Endothelial cell (in vitro differentiated cells): ENCODE measurements at places on chromosomes 2 and 18.

DNA sequence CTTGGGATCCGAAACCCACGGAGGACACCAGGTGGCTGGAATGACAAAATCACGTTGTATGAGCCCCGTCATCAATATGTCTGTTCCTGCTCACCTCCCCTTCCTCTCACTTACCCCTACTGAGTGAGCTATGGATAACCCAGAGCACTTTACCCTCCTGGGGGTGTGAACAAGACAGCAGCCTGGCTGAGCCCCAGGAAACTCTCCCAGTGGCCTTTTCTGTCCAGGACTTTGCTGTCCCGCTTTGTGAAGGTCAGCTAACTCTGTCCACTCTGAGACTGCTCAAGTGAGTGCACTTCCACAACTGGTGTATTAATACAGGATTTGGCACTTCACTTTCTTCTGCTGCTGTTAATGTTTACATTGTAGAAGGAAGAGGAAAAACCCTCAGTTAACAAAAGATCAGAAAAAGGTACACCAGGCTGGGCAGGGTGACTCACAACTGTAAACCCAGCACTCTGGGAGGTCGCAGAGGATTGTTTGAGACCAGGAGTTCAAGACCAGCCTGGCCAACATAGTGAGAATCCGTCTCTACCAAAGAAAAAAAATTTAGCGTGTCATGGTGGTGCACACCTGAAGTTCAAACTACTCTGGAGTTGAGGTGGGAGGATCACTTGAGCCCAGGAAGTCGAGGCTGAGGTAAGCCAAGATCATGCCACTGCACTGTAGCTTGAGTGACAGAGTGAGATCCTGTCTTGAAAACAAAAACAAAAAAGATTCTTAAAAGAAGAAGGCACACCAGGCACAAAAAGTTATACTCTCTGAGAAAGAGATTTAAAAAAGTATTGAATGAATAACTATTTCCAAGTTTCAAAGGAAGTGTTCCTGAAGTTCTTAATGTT, 90.3 kb downstream of the CLHC1 start:
- no peak for DNase-seq

DNA sequence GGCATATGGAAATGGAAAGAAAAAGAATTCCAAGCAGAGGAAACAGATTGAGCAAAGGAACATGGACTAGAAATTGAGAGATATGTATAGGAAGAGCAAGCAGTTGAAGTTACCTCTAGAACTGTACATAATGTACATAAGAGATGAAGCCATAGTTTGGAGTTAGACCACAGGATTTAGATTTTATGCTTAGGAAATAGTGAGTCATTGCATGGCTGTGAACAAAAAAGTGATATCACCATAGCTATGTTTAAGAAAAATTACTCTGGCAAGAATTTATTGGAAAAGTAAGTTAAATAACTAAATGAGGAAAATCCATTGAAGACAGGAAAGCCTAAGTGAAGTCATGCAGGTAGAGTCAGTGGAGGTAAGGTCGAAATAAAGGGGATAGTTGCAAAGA, 99.4 kb upstream of the GALNT5 start:
- no peak for DNase-seq

- no peak for DNase-seq
Observed at GRCh38 chr2:88810017-88810416, 118.5 kb downstream of the RPIA start.

- no peak for DNase-seq
Observed at GRCh38 chr18:69217196-69218000, 183.3 kb upstream of the DOK6 start.

DNA sequence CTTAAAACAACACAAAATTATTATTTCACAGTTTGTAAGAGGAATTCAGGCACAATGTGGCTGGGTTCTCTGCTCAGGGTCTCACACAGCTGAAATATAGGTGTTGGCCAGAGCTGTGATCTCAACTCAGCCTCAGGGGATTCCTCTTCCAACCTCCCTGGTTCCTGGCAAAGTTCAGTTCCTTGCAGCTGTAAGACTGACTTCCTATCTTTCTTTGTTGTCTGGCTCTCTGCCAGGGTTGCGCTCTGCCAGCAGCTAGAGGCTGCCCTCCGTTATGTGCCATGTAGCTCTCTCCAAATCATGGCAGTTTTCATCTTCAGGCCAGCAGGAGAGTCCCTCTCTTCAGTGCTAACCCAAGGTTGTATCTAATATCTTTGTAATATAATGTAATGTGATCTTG, 272.5 kb upstream of the KCNJ3 start:
- DNase-seq = peak; percentile 7

DNA sequence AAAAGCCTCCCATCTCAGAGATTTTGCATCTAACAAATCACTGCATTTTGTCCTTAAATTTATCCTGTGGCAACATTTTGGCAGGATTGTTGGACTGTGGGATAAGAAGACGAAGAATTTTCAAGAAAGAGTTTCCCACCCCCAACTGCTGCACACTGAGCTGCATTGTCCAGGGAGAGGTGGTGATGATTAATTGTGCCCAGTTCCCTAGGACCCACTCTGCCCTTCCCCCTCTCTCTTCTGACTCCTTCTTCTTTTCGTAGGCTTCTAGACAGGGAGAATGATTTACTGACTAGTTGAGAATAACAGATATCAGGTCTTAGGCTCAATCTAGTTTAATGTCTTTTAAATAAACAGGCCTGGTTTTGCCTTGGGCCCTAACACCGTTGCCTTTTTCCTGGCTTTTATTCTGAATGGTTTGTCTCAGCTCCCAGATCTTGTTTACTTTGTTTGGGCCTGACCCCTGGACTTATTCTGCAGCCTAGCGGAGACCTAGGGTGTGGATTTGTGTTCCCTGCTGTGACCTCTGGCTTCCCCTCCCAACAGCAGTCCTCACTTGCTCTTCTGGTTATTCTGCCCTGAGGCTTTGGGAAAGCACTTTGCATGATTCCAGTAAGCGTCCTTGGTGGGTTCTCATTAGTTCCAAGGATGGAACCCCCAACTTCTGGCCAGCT, 233.3 kb downstream of the INSIG2 start:
- no peak for DNase-seq

DNA sequence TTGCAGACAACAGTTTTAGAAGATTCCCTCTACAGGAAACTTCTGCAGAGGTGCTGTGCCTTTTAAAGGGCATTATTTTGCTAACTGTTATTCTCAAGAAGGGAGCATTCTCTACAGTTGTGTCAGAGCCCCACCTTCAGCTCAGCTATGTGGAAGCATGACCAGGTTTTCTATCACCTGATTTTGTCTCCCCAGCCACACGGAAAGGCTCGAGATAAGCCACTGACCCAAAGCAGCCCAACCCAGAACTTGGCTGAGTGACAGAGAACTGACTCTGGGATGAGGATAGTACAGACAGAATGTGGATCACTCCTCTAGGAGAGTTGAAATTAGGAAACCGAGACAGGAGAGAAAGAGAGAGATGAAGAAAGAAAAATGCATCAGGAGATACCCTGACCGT, 10.7 kb downstream of the COL4A4 start:
- no peak for DNase-seq

DNA sequence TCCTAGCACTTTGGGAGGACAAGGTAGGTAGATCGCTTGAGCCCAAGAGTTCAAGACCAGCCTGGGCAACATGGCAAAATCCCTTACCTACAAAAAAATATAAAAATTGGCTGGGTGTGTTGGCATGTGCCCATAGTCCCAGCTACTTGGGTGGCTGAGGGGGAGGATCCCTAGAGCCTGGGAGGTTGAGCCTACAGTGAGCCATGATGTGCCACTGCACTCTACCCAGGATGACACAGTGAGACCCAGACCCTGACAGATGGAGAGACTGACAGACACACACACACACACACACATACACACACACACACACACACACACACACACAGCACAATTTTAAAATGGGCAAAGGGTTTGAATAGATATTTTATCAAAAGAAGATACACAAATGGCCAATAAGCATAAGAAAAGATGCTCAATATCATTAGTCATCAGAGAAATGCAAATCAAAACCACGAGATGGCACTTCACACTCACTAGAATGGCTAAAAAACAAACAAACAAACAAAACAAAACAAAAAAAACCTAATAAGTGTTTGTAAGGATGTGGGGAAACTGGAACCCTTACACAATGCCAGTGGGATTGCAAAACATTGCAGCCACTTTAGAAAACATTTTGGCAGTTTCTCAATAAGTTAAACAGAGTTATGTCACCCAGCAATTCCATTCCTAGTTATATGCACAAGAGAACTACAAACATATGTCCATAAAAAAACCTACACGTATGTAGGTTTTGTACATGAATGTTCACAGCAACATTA, 42.3 kb downstream of the BAZ2B start:
- DNase-seq = no peak

GRCh38 chr2:30234180-30234971, 3.0 kb downstream of the LBH start:
- DNase-seq = peak; percentile 36

GRCh38 chr2:241817126-241817820, 8.3 kb downstream of the NEU4 start:
- no peak for DNase-seq

GRCh38 chr2:190649035-190649797, at the start of gene NAB1:
TSS of gene NAB1 (plus strand) at chr2:190649083. CDS start at chr2:190659177, 10,094 bp downstream.
- DNase-seq = peak; percentile 52

- no peak for DNase-seq
Observed at GRCh38 chr18:23205980-23206379, 70.7 kb downstream of the CABLES1 start.

GRCh38 chr2:36394804-36395203, 39.2 kb downstream of the CRIM1 start:
- no peak for DNase-seq

GRCh38 chr2:212520340-212520739, 18.3 kb downstream of the ERBB4 start:
- DNase-seq = no peak

- no peak for DNase-seq
Observed at GRCh38 chr2:145751155-145751554, 1231.2 kb upstream of the ZEB2 start.

- no peak for DNase-seq
Observed at GRCh38 chr18:27301615-27302378, 116.7 kb upstream of the CHST9 start.

DNA sequence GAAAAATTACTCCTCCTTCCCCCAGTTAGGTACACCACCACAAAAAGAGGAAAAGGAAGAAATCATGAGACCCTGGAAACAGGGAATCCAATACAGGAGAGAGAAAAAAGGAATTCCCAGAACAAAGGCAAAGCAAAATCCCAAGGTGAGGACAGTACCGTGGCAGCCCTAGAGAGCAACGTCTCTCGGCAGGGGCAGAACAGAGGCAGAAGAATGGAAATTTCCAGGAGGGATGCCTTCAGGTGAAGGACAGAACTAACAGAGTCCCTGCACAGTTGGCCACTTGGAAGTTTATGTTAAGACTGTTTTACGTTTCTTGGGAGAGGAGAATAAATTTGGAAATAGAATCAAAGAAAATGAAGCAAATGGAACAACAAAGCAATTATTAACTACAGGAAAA, 27.7 kb downstream of the GRB14 start:
- peak; percentile 11 for DNase-seq

GRCh38 chr2:190119257-190119656, 56.7 kb upstream of the MSTN start:
- peak; percentile 14 for DNase-seq
